ENCODE measurements at places on chromosomes 3 and 15.

DNA sequence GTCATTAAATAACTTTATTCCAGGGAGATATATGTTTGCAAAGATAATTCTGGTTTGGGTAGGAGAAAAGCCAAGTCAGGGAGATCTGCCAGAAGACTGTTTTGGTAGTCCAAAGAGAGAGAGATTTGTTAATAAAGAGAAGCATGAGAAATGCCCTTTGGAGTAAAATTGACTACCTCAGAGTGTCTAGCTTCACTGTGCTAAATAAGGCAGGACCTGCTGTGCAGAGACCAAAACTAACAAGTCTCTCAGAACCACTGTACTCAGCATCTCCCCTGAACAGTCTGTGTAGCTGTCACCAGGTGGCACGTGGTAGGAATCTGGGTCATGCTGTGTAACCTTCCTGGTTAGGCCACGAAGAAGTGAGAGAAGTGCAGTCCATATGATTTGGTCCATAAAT is 31.6 kb upstream of the SLC35G2 start:
- peak; percentile 14 for DNase-seq

GRCh38 chr3:55655544-55655943 is 168.4 kb upstream of the WNT5A start:
- DNase-seq = no peak

- DNase-seq = no peak
Observed at GRCh38 chr3:81580355-81580754, 181.1 kb downstream of the GBE1 start.

GRCh38 chr15:99657996-99658395 is 75.2 kb downstream of the LYSMD4 start:
- DNase-seq = no peak

DNA sequence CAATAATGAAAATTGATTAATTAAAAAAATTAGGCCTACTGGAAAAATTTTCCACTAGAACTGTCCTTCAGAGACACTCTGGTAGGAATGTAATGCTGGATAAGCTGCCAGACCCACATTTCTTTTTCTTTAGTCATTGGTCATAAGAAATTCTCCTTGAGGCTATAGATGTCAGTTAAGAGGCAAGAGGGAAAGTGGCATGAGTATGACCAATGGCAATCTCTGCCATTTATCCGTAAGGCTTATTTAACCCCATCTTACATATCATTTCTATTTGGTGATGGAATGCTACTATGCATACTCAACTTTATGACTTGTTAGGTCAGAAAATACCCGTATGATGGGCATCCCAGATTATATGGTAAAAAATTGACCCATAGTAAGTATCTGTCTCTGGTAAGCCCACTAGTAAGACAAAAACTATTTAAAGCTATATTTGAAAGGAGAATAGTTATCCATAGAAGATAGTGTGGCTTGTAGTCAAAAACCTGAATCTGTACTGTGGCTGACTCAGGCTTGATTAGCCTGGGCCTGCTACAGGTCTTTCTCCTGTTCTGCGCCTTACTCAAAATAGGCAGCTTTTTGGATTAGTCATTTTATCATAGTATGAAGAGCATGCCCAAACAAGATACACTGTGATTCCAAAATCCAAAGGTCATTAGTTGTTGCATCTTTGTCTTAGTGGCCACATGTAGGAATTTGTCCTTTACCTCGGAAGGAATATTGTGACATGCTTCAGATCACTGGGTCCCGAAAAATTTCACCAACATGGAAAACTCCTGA is 314.7 kb downstream of the PYDC2 start:
- no peak for DNase-seq

GRCh38 chr3:5317557-5317956 is 130.1 kb downstream of the EDEM1 start:
- DNase-seq = no peak

DNA sequence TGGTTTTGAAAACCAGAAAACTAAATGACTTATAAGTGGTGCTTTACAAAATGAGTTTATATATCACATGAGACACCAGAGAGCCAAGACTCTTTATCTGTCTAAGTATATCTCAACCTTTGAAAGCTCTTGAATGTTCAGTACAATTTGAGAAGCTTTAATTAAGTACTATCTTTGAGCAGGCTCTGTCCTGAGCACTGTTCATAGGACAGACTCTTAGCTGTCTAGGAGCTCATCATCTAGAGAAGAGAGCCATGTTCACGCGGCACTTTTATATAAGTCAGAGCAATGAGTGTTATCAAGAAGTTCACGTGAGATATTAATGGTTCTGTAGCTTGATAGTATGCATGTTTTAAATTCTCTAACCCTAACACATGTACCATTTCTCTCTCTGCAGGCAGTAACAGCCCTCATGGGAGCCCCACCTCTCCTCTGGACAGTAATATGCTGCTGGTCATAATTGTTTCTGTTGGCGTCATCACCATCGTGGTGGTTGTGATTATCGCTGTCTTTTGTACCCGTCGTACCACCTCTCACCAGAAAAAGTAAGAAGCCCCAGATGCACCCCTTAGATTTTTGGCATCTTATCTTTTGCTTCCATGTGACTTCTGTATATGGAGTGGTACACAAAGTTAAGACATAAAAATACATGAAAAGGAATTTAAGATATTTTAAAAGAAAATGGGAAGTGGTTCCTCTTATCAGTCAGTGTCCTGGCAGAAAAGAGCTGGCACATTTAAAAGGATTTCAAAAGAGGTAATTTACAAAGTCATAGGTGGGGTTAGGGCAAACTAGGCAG is 86.0 kb downstream of the HCN4 start:
- DNase-seq = no peak

DNA sequence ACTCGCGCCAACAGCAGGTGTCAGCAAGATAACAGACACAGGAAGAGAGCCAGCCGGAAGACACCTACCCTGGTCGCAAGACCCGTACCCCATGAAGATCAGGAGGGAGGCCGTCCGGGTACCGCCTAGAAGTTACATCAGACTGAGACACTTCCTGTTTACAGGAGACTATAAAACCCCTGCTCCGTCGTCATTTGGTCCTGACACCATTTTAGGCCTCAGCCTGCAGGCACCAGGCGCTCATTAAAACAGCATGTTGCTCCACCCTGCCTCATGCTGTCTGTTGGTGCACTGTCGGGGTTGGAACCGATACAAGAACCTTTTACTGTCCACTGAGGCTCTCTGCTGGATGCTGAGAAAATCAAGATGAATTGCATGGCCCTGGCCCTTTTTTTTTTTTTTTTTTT is 15.6 kb upstream of the PRTG start:
- DNase-seq = no peak

DNA sequence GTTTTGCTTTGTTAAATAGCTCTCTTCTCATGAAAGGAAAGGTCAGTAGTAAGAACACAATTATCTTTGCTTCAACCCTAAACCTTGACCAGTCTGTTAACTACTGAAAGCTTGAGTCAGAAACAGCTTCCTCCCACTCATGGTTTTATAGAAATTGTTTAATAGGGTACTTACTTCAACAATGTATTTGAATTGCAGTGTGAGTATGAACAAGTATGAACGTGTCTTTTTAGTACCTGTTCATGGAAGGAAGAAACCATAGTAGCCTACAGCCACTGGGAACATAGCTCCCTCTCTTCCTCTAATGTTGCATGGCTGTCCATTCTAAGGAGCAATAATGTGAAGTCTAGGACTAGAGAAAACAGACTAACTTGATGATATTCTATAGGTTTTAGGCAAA is 311.0 kb downstream of the MCTP2 start:
- no peak for DNase-seq

- no peak for DNase-seq
Observed at GRCh38 chr15:32636908-32637567, 4.5 kb upstream of the SCG5 start.

GRCh38 chr3:23547905-23548650 is 257.7 kb upstream of the UBE2E1 start:
- no peak for DNase-seq

DNA sequence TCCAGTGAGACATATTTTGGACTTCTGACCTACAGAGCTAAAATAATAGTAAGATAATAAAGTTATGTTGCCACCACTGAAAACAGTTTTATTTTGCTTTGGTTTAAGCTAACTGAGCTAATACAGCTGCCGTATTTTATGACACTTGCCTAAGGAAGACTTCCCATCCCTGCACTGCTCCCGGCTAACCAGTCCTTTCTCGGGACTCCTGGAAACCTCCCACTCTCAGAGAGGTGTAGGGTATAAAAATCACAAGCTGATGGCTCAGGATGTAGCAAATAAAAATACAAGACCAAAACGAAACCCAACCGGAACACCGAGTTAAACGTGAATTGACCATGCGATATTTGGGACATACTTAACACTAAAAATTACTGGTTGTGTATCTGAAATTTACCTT is 448 bp upstream of the KBTBD12 start:
- DNase-seq = no peak

DNA sequence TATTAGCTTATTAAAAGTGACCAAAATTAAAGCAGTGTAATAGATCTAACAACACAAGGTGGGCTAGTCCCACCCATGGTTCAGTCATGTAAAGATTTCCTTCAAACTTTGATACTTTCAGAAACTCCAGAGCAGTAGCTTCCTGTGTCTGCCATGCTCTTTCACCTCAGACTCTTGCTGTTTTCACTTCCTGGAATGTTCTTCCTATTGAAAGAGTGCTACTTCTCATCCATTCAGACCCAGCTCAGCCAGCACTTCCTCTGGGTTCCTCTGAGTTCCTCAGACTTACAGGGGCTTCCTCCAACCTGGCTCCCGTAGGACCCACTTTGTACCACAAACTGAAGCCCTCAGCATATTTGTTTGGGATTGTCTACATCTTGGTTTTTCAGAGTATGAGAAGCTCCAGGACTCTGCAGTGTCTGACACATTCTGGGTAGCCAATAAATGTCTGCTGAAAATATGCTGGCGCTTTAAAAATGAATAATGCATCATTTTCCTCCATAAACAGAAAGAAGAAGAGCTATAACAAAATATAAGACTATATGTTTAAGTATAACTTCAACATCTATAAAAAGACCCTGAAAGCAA is 18.0 kb downstream of the NCEH1 start:
- DNase-seq = no peak

DNA sequence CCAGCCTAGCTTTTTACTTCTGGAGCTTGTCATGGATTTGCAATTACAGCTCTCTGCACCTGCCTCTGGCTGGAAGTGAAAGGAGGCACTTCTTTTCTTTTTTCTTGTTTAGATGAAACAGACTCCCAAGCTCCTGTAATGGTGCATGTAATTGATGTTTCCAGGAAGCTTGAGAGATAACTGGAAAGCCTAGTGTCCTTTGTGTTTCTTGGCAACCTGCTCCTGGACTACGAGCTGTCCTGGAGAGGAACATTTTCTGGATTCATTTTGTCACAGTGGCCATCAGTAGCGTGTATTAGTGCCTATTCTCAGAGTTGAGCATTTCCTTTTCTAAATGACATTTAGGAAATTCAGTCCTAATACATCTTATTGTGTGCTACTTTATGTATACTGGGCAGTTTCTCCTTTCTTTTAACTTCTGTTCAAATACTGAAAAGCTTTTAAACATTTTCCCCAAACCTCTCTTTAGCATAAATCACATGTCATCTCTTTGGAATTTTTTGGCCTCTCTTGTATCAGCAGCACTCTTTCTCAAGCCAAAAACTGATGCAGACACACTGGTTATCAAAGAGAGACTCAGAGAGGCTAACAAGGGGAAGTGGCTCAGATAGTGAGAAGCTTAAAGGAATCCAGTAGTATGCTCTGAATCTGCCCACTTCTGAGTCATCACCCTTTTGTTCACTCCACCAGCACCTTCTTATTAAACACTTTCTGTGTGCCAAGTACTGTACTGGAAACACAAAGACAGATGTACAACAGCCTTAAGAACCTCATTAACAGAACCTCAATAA is 62.6 kb upstream of the SLC2A2 start:
- no peak for DNase-seq

Measured in WERI-Rb-1 (cell line).